Effector memory CD4-positive, alpha-beta T cell (primary cell): ENCODE measurements at places on chromosomes 11 and 22.

GRCh38 chr22:48492366-48493320 is 1335.0 kb downstream of the BRD1 start:
- no peak for DNase-seq

GRCh38 chr11:36453678-36454077 is 56.4 kb downstream of the TRAF6 start:
- DNase-seq, result no peak

DNA sequence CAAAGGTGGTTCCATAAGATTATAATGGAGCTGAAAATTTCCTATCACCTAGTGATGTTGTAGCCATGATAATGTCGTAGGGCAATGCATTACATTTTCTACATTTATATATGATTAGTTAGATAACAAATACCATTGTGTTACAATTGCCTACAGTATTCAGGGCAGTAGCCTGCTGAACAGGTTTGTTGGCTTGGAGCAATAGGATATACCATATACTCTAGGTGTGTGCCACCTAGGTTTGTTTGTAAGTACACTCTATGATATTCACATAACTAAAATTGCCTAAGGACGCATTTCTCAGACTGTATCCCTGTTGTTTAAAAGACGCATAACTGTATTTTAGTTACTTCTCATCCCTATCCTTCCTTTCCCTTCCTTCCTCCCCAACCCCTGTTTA is 13.6 kb downstream of the PLEKHB1 start:
- DNase-seq, result no peak

DNA sequence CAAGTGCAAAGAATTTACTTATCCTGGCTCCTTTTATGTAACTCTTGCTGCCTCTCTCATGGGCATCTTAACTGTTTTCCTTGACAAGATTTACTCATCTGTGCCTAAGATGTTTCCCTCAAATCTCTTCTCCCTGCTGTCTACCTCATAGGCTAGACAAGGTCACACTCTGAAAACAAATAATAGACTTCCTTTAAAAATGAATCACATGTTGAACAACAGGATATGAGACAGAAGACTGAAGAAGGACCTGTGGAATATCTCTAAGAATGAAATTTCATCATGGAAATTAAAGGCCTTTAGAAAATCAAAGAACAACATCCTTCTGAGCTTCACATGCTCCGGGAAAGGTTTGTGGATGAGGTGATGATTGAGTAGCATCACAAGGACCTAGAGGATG is 6.0 kb upstream of the SCGB2A2 start:
- no peak for DNase-seq

GRCh38 chr11:28833169-28833568 is 725.0 kb downstream of the METTL15 start:
- no peak for DNase-seq

- DNase-seq, result no peak
Measured at GRCh38 chr11:106986673-106987072, 31.6 kb downstream of the GUCY1A2 start.

GRCh38 chr11:75328426-75329277 is 22.8 kb downstream of the ARRB1 start:
- peak; percentile 19 for DNase-seq

GRCh38 chr11:114604179-114604813 is 8.7 kb upstream of the NXPE4 start:
- no peak for DNase-seq

DNA sequence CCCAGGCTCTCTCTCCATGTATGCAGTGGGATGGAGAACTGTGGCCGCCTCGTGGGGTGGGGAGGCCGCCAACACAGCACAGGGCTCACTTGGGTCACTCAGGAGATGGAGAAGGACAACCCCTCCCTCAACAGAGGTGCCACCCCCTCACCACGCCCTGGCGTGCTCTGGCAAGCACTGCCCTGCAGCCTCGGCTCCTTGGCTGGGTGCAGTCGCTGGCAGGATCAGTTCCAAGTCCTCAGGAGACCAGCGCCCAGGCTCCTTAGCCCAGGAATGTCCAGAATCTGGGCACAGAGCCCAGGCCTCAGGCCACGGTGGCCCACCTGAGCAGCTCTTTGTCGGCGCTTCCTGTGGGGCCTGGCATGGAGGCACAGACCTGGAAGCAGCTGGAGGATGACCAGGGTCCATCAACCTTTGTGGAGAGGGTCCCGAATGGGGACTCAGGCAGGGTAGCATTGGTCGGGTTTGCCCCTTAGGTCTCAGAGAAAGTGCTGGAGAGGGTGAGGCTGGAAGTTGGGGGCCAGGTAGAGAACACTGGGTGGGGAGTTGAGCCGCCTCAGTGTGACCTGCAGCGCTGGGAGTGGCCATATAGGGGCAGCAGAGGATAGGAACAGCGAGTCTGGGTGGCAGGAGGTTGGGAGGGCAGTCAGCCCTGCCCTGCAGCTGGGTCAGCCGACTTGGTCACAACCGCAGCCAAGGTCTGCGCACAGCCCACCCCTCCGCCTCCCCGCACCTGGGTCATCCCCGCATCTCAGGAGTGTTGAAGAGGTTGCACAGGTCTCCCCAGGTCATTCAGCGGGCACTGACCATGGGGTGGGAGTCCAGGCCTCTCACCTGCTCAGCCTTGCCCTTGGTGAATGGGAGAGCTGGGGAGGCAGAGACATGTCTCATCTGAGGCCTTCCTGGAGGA is 8.2 kb downstream of the SUSD2 start:
- DNase-seq, result no peak

GRCh38 chr11:94557992-94558391 is 9.2 kb upstream of the PIWIL4 start:
- DNase-seq, result no peak

GRCh38 chr22:17303840-17304779 is 65.2 kb upstream of the CECR2 start:
- DNase-seq, result peak; percentile 50

GRCh38 chr11:64007160-64007628 is 21.0 kb downstream of the OTUB1 start:
- no peak for DNase-seq

DNA sequence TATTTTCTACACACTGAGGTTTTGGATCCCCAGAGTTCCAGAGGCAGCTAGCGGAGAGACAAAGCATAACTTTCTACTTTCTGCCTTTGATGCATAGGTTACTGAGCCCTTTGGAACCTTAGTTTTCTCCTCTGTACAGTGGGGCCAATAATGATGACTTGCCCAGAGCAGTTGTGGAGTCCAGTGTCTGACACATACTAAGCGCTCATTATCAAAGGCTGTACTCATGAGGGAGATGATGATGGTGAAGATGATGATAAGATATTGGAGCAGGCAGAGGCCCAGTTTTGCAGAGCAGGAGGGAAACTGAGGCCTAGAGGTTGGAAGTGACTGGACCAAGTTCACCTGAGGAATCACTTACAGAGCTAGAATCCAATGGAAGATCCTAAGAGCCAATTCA is 458.0 kb downstream of the MIAT start:
- DNase-seq, result no peak

DNA sequence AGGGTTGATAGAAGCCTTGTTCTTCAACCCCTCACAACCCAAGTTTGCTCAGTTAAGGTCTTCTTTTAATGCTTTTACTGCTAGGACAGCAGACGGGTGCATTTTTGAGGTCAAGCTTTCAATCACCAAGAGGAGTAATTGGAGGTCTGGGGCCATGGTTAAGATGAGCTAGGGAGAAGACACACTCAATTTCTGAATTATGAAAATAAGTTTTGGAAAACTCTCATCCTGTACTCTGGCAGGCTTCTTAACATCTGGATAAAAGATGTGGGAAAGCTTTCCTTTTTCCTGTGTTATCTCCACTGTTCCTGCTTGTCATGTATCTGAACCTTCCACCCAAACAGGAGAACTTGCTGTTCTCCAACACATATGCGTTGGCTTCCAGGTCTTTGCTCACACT is 9.7 kb downstream of the ABTB2 start:
- DNase-seq, result no peak

DNA sequence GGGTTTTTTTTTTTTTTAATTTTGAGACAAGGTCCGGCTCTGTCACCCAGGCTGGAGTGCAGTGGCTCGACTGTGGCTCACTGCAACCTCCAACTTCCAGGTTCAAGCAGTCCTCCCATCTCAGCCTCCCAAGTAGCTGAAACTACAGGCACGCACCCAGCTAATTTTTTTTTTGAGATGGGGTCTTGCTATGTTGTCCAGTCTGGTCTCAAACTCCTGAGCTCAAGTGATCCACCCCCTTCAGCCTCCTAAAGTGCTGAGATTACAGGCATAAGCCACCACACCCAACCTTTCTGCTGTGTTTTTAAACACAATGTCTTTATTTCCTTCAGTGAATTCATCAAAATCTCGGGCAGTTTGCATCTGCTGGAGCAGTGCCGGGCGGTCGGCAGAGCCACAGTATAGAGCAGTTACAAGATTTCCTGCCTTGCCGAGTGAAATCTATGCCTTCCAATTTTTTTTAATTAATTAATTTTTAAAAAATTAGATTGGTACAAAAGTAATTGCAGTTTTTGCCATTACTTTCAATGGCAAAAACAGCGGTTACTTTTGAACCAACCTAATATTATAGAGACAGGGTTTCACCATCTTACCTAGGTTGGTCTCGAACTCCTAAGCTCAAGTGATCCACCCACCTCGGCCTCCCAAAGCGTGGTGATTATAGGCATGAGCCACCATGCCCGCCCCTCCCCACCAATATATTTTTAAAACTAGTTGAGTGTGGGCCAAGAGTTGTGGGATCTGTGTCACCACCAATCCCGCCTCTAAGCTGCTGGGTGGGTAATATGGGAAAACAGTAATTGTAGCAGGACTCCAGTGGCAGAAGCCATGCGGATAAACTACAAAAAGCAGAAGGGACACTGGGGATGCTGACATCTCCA is 2.7 kb upstream of the ACY3 start:
- DNase-seq, result no peak

DNA sequence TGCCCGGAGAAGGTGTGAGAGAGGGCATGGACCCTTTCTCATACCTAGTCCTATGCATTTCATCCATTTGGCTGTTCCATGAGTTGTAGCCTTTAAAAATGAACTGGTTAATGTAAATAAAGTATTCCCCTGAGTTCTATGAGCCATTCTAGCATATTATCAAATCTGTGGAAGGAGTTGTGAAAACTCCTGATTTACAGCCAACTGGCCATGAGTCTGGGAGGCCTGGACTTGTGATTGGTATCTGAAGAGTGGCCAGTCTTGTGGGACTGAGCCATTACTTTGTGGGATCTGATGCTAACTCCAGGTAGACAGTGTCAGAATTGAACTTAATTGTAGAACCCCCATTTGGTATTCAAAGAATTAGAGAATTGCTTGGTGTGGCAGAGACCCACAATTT is 48.4 kb downstream of the FAM118A start:
- no peak for DNase-seq
